Osteoblast (primary cell): ENCODE measurements at places on chromosomes 11 and 22. TPM values are rescaled to one million over a fixed set of nuclear protein-coding genes. Genes with fewer than 3 reads are reported as not detected.

The MFRP gene
- not detected in 2 replicates for total RNA-seq

The PDE2A gene
- 0.36 and 0.59 TPM in 2 replicates for total RNA-seq

The HIRA gene
- 19.2 and 22.1 TPM in 2 replicates for total RNA-seq

The EFEMP2 gene
- 81.6 and 94.8 TPM in 2 replicates for total RNA-seq

The OR5AN1 gene
- not detected in 2 replicates for total RNA-seq

DNA sequence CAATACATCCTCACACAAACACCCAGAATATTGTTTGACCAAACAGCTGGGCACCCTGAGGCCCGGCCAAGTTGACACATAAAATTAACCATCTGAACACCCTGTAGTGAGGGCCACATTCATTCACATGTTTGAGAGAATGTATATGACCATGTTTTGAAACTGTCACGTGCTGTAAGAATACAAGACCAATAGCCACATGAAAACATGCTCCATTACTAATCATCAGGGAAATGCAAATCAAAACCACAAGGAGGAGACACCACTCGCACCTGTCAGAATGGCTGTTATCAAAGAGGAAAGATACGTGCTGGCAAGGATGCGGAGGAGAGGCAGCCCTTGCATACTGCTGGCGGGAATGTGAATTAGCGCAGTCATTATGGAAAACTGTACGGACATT lies 38.3 kb upstream of the IGSF9B start:
- no peaks in the 10 kb centered on the region for H3K4me1 ChIP-seq
- H3K27me3 ChIP-seq = no peaks in the 10 kb centered on the region
- DNase-seq = no peak
- no peak overlapping the region for H3K4me3 ChIP-seq

DNA sequence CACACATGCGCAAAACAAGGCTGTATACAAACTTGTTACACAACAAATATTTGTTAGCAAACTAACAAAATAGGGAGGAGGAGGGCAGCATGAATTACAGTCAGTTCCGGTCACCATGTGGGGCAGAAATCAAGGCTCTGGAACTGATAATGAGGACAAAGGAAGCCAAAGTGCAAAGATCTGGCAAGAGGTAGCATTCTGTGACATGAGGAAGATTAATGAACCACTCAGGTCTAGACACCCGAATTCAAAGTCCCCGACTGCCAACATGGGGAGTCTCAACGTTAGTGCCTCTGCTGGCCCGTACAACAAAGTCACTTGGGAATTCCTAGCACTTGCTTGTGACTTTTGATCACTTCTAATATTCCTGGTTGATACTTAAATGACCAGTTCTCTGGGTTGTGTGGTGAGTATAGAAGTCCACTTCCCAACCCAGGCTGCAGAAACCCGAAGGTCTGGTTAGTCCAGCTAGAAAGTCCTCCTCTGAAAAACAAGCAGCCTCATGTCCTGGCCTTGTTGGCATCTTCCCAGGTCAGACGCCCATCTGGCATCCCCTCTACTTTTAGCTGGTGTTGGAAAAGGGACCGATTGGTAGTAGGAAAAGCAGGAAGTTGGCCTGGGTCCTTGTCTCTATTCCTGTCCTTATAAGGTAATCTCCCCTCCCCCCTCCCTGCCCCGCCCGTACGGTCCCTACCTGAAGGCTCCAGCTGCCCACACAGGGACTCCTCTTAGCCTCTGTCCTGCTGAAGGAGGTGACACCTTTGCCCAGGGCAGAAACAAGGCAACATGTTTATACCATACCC lies 1.6 kb downstream of the SUN2 start:
- H3K36me3 ChIP-seq = peaks cover 37% of the 10 kb centered on the region
- H3K4me1 ChIP-seq = peaks cover 19% of the 10 kb centered on the region
- H3K4me3 ChIP-seq = peak overlapping the region; percentile 81
- no peaks in the 10 kb centered on the region for H3K27me3 ChIP-seq
- H3K27ac ChIP-seq = peak overlapping the region; percentile 92

GRCh38 chr11:16862726-16863125 lies 124.3 kb downstream of the C11orf58 start:
- no peaks in the 10 kb centered on the region for H3K4me1 ChIP-seq
- peaks cover 8% of the 10 kb centered on the region for H3K27me3 ChIP-seq
- no peak overlapping the region for H3K27ac ChIP-seq
- no peaks in the 10 kb centered on the region for H3K36me3 ChIP-seq

GRCh38 chr22:46486996-46487717 lies 50.3 kb downstream of the CELSR1 start:
- no peak overlapping the region for H3K27ac ChIP-seq
- no peaks in the 10 kb centered on the region for H3K36me3 ChIP-seq
- no peaks in the 10 kb centered on the region for H3K4me1 ChIP-seq
- DNase-seq = peak; percentile 69

GRCh38 chr22:20407829-20408228 lies 13.9 kb downstream of the ZNF74 start:
- H3K36me3 ChIP-seq = peaks cover 14% of the 10 kb centered on the region
- no peaks in the 10 kb centered on the region for H3K4me1 ChIP-seq
- no peak overlapping the region for H3K27ac ChIP-seq
- H3K27me3 ChIP-seq = no peaks in the 10 kb centered on the region
- DNase-seq = peak; percentile 74

GRCh38 chr22:26502688-26503561 lies 9.3 kb downstream of the TFIP11 start:
- no peak overlapping the region for H3K27ac ChIP-seq
- H3K4me3 ChIP-seq = no peak overlapping the region
- peaks cover 85% of the 10 kb centered on the region for H3K36me3 ChIP-seq

DNA sequence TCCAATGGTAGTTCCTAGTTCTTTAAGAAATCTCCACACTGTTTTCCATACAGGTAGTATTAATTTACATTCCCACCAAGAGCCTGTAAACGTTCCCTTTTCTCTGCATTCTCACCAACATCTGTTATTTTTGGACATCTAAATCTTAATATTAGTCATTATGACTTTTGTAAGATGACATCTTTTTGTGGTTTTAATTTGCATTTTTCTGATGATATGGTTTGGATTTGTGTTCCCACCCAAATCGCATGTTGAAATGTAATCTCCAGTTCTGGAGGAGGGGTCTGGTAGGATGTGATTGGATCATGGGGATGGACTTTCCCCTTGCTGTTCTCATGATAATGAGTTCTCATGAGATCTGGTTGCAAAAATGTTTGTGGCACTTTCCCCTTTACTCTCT lies 89.0 kb downstream of the MUC15 start:
- no peaks in the 10 kb centered on the region for H3K4me1 ChIP-seq
- no peak overlapping the region for H3K27ac ChIP-seq

DNA sequence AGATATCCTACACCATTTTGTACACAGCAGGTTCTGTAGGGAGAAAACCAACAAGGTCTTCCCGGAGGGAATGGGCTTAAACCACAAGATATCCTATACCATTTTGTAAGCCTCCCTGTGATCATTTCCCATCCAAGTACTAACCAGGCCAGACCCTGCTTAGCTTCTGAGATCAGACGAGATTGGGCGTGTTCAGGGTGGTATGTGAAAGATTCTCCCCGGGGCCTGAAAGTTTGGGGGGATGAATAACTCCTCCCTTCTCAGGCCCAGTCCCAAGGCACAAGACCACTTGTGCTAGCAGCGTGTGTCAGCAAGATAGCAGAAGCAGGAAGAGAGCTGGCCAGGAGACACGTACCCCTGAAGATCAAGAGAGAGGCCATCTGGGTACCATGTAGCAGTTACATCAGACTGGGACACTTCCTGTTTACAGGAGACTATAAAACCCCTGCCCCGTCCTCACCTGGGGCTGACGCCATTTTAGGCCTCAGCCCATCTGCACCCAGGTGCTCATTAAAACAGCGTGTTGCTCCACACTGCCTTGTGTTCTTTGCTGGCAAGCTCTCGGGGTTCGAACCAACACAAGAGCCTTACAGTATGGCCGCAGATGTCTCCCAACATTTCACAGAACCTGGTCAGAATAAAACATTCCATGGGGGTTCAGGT lies 17.3 kb downstream of the MIF start:
- H3K27ac ChIP-seq = no peak overlapping the region
- H3K36me3 ChIP-seq = no peaks in the 10 kb centered on the region
- peaks cover 6% of the 10 kb centered on the region for H3K4me1 ChIP-seq
- H3K4me3 ChIP-seq = no peak overlapping the region

DNA sequence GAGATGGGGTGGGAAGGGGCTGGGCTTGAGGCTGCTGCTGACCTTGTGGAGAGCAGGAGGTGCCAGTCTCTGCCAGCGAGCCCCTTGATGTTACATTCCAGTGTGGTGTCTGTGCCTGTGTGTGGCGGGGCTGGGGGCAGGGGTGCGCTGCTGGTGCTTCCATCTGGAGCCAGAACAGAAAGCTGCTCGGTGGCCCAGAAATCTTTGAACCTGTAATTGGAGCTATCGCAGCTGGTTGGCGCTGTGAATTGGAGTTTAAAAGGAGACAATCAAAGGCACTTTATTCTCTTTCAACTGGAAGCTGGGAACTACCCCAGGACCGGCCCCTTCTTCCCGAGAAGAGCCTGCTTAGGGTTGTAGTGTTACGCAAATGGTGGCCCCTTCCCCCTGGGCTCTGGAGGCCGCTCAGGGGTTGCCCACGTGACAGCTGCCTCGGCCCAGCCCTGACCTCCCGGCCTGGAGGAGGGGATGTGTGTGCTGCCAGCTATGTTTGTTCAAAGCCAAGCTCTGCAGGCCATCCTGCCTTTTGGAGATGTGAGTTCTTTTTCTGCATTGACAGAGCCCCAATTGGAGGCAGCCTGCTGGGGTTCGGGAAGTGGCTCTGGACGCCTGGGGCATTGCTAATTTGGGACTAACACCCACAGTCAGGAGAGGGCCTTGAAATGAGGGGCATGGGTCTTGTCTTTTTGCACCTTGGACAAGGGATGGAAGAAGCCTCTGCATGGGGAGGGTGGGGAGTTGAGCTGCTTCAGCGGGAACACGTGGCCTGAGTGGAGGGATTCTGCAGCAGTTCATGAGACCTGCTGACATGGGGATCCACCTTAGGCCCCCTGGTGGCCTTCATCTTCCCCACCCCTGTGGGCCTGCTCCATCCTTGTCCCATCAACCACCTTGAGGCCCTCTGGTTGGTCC lies 14.0 kb upstream of the ARSA start:
- no peaks in the 10 kb centered on the region for H3K36me3 ChIP-seq
- H3K27ac ChIP-seq = no peak overlapping the region
- H3K4me1 ChIP-seq = no peaks in the 10 kb centered on the region
- H3K27me3 ChIP-seq = peaks cover 23% of the 10 kb centered on the region
- no peak overlapping the region for H3K4me3 ChIP-seq
- peak; percentile 76 for DNase-seq

DNA sequence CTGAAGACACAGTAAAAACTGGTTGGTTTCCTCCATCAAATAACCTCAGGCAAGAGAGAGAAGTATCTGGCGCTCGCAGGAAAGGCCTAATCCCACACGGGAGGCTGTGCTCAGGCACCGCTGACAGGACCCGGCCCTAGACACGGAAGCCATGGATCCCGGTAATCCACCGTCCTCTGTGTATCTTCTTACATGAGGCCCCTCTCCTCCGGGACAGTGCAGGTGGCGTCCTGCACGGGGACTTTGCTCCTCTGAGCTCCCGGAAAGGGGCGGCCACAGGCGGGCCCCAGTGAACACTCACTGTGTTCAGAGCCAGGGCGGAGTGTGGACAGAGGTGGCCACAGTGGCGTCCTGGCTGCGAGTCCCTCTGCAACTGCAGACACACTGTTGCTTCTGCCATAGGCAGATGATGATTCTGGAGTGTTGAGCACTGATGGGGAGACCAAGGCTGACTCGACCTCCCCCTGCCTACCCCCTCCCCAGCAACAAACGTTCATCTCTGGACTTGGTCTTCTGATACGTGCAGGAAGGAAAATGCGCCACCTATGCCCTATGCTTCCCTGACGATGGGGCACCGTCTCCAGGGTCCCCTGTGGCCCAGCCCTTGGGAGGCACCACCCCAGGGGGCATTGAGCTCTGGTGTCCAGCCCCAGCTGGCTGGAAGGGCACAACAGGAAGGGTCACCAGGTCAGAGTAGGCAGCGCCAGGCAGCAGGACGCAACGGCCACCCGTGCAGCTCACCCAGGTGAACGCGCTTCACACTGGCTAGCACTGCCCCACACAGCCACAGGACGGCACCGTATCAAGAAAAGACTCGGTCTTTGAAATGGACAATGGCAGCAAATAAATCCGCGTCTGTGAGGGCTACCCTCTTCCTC lies 95.7 kb downstream of the TRMU start:
- DNase-seq = no peak

DNA sequence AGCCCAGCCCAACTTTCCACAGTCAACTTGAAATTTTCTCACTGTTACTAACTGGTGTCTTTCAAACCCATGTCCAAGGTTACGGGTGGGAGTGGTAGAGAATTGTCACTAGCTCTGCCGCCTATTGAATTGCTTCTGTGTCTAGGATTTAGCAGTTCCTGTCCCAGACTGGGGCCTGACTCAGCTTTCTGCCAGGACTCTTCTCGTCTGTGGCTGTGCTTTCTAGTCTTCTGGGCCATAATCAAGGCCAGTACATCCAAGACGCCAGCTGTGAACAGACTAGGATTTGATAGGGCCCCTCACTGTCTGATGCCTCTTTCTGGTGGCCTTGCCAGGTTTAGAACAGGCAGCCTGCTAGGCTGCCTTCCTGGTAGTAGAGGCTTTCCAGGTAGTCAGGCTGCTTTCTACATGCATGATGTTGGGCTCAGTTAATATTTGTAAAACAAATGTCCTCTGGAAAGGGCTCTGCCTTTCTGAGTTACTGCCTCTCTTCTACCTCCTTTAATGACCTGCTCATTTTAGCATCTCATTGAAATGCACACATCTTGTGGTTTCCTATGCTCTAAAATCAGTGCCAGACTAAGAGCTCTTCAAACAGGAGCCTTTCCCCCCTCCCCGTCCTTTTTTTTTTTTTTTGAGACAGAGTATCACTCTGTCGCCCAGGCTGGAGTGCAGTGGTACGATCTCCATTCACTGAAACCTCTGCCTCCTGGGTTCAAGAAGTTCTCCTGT lies 13.1 kb upstream of the HIKESHI start:
- H3K4me3 ChIP-seq = no peak overlapping the region
- H3K27ac ChIP-seq = no peak overlapping the region
- no peak for DNase-seq
- H3K4me1 ChIP-seq = peaks cover 5% of the 10 kb centered on the region
- H3K27me3 ChIP-seq = no peaks in the 10 kb centered on the region
- H3K36me3 ChIP-seq = no peaks in the 10 kb centered on the region
